ENCODE measurements at places on chromosomes 6 and 20. TPM values are rescaled to one million over a fixed set of nuclear protein-coding genes. Genes with fewer than 3 reads are reported as not detected.

GRCh38 chr6:24990236-24990845 is 54.6 kb upstream of the RIPOR2 start:
- no peaks in the 10 kb centered on the region for H3K36me3 ChIP-seq
- no peaks in the 10 kb centered on the region for H3K27me3 ChIP-seq
- DNase-seq = peak; percentile 34
- peak overlapping the region; percentile 2 for H3K27ac ChIP-seq

DNA sequence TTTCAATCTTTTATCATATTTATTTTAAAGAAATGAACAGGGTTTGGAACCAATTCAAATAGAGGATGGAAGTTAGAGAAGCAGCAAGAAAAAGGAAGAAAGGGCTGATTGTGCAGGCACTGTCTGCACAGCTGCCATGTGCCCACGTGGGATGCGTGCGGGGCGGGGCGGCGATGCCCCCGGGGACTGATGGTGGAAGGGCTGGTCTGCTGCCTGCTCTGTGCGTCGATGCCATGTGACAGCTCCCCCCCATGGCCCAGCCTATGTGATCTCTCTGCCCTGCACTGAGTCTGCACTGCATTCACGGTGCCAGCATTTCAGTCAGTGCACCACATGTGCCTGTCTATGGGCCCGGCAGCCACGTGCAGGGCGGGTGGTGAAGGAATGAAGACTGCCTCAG is 96.4 kb downstream of the IRF4 start:
- H3K4me1 ChIP-seq = no peaks in the 10 kb centered on the region
- no peaks in the 10 kb centered on the region for H3K27me3 ChIP-seq
- H3K36me3 ChIP-seq = no peaks in the 10 kb centered on the region
- no peak for DNase-seq
- no peak overlapping the region for H3K27ac ChIP-seq

- no peak for DNase-seq
- H3K4me3 ChIP-seq = no peak overlapping the region
- no peaks in the 10 kb centered on the region for H3K27me3 ChIP-seq
- peaks cover 14% of the 10 kb centered on the region for H3K4me1 ChIP-seq
- no peak overlapping the region for H3K27ac ChIP-seq
These were observed 2.1 kb downstream of the LPIN3 start for GRCh38 chr20:41342474-41343464.

GRCh38 chr6:165920896-165921671 is 246.6 kb downstream of the TBXT start:
- no peak overlapping the region for H3K4me3 ChIP-seq
- H3K36me3 ChIP-seq = no peaks in the 10 kb centered on the region
- H3K27ac ChIP-seq = peak overlapping the region; percentile 4
- H3K27me3 ChIP-seq = peaks cover 13% of the 10 kb centered on the region
- DNase-seq = no peak

DNA sequence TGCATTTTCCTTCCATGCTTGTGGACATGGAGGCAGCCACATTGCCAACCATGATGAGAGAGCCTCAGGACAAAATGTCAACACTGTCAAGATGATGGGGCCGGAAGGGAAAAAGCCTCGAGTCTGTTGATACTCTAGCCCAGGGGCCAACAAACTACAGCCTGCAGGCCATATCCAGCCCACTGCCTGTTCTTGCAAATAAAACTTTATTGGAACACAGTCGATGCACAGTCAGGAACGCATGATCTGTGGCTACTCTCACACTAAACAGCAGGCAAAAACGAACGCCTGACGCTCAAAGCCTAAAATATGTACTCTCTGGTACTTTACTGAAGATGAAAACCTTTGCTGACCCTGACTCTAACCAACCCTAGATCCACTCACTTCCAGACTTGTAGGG is 72.3 kb downstream of the BMP7 start:
- H3K36me3 ChIP-seq = no peaks in the 10 kb centered on the region
- no peak for DNase-seq
- no peak overlapping the region for H3K4me3 ChIP-seq
- H3K4me1 ChIP-seq = no peaks in the 10 kb centered on the region

DNA sequence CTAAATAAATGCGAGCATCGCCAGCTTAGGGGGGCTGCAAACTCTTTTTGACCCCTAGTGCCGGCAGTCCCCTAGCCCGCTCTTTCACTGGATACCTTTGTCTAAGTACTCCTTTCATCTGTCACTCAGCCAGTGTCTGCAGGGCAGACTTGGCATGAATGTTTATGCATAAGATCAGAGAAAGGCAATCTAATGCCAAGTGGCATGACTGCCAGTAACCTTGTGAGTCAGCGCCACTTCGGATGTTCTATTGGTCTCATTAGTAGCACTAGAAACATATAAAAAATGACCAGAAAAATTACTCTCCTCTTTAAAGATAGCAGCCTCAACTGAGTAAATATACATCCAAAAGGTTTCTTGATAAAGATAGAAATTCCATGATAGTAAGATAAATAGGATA is 192.2 kb downstream of the TBC1D32 start:
- no peak for DNase-seq
- no peaks in the 10 kb centered on the region for H3K27me3 ChIP-seq
- no peaks in the 10 kb centered on the region for H3K4me1 ChIP-seq
- no peak overlapping the region for H3K27ac ChIP-seq
- H3K4me3 ChIP-seq = no peak overlapping the region
- H3K36me3 ChIP-seq = no peaks in the 10 kb centered on the region

DNA sequence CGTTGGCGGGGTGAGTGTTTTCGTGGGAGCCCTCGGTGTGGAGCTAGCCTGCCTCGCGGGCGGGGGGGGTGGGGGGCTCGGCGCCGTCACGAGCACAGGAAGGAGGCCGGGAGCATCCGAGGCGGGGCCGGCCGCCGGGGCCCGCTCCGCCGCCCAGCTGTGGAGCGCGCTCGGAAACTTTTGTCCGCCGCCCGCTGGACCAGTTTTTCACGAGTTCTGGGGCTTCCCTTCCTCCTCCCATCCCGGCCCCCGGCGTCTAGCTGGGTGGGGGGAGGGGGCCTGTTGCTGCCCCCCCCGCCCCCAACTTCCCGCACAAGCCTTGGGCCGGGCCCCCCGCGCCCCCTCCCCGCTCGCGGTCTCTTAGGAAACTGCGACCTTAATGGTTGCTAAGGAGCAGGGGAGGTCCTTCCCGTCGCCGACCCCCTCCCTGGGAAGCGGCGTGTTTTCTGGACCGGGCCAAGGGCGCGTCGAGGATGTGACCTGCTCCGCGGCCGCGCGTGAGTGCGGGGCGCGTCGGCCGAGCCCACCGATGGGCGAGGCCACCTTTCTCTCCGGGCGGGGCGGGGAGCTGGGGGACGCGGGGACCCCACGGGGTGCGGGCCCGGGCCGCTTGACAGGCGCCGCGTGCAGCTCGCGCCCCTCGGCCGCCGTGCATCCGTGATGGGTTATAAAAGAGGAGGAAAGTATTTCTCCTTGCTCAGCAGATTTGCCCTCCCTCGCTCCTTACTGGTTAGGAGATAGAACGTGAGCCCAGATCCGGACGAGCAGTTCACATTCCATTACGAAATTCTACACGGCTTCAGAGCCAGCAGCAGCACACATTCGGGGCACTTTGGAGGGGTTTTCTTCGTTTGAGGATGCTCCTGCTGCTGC is 1.4 kb downstream of the RREB1 start:
- H3K27ac ChIP-seq = peak overlapping the region; percentile 91
- H3K36me3 ChIP-seq = peaks cover 49% of the 10 kb centered on the region
- H3K4me3 ChIP-seq = peak overlapping the region; percentile 80
- H3K4me1 ChIP-seq = peaks cover 13% of the 10 kb centered on the region
- DNase-seq = peak; percentile 31

GRCh38 chr6:88666901-88667300 is 296.5 kb downstream of the RNGTT start:
- no peaks in the 10 kb centered on the region for H3K27me3 ChIP-seq
- no peak overlapping the region for H3K27ac ChIP-seq
- H3K4me3 ChIP-seq = no peak overlapping the region
- peaks cover 10% of the 10 kb centered on the region for H3K36me3 ChIP-seq

GRCh38 chr6:118284736-118285360 is 263.2 kb upstream of the PLN start:
- no peak for DNase-seq
- no peaks in the 10 kb centered on the region for H3K36me3 ChIP-seq
- H3K27me3 ChIP-seq = no peaks in the 10 kb centered on the region
- no peak overlapping the region for H3K4me3 ChIP-seq
- H3K27ac ChIP-seq = no peak overlapping the region

GRCh38 chr20:45407067-45407745 is 883 bp upstream of the DBNDD2 start:
- H3K27ac ChIP-seq = peak overlapping the region; percentile 57
- peaks cover 29% of the 10 kb centered on the region for H3K36me3 ChIP-seq
- H3K27me3 ChIP-seq = no peaks in the 10 kb centered on the region
- peaks cover 30% of the 10 kb centered on the region for H3K4me1 ChIP-seq
- peak overlapping the region; percentile 86 for H3K4me3 ChIP-seq
- DNase-seq = peak; percentile 44

DNA sequence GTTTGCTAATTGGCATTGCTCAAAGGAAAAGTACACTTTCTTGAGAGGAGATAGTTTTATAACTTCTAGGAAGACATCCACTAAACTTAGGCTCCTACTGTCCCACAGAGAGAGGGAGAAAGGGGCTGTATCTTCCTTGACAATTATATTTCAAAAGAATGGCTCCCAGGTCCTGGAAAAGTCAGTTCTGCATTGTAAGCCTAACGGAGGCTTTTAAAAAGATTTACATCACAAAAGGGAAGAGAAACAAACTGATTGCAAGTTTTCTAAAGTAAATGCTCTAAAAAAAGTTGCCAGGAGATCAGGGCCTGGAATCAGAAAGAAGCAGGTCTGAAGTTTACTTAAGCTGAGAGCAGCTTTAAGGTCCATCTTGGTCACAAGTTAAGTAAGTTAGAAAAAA is 839.5 kb downstream of the FRK start:
- H3K27ac ChIP-seq = no peak overlapping the region
- DNase-seq = no peak
- no peak overlapping the region for H3K4me3 ChIP-seq
- H3K36me3 ChIP-seq = no peaks in the 10 kb centered on the region
- H3K27me3 ChIP-seq = no peaks in the 10 kb centered on the region

GRCh38 chr20:55513954-55514353 is 491.4 kb downstream of the CBLN4 start:
- no peak overlapping the region for H3K27ac ChIP-seq
- H3K4me3 ChIP-seq = no peak overlapping the region
- DNase-seq = no peak
- no peaks in the 10 kb centered on the region for H3K27me3 ChIP-seq
- no peaks in the 10 kb centered on the region for H3K36me3 ChIP-seq
- no peaks in the 10 kb centered on the region for H3K4me1 ChIP-seq

DNA sequence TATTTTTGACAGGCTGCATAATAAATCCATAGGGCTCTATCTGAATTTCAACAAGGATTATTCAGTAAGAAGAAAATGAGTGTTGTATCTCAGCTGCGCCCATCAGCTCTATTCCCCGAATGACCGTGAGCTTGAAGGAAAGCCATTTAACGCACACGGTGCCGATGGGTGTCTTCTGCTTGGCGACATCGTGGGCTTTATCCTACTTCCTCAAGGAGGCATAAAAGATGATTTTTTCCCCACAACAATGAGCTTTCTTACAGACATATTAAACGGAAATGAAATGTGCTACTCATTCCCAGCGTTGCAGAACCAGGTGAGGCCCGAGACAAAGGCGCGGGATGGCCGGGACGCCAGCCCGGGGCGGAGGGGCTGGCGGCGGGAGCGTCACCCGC is 710 bp downstream of the DYNLT1 start:
- H3K36me3 ChIP-seq = peaks cover 61% of the 10 kb centered on the region
- peak overlapping the region; percentile 91 for H3K27ac ChIP-seq
- no peak for DNase-seq
- H3K4me1 ChIP-seq = peaks cover 66% of the 10 kb centered on the region

GRCh38 chr6:14513496-14514393 is 396.2 kb downstream of the CD83 start:
- no peak for DNase-seq
- H3K27ac ChIP-seq = no peak overlapping the region
- peaks cover 18% of the 10 kb centered on the region for H3K27me3 ChIP-seq
- H3K4me1 ChIP-seq = no peaks in the 10 kb centered on the region
- no peaks in the 10 kb centered on the region for H3K36me3 ChIP-seq
- H3K4me3 ChIP-seq = no peak overlapping the region

- H3K4me3 ChIP-seq = peak overlapping the region; percentile 58
- peaks cover 21% of the 10 kb centered on the region for H3K4me1 ChIP-seq
- peak; percentile 84 for DNase-seq
- no peak overlapping the region for H3K27ac ChIP-seq
These were observed 4.1 kb upstream of the BNIP5 start for GRCh38 chr6:36340618-36341454.

- H3K27me3 ChIP-seq = no peaks in the 10 kb centered on the region
- peaks cover 48% of the 10 kb centered on the region for H3K4me1 ChIP-seq
- no peak for DNase-seq
- H3K4me3 ChIP-seq = no peak overlapping the region
- H3K36me3 ChIP-seq = peaks cover 5% of the 10 kb centered on the region
- H3K27ac ChIP-seq = peak overlapping the region; percentile 14
These were observed 182.6 kb upstream of the JAG1 start for GRCh38 chr20:10856237-10857015.

Gene PROKR2
- total RNA-seq = not detected

Data from Calu3 (cell line).